ENCODE measurements at places on chromosomes 5 and 9.
A peak's percentile ranks its signal among the peaks of the same experiment; 100 is the strongest.

GRCh38 chr5:33091571-33092363 lies 349.0 kb upstream of the TARS1 start:
- no peak for DNase-seq

- DNase-seq = no peak
Observed at GRCh38 chr5:6115852-6116251, 262.5 kb downstream of the MED10 start.

GRCh38 chr9:16552252-16552651 lies 318.2 kb downstream of the BNC2 start:
- DNase-seq = no peak

GRCh38 chr9:19009391-19009965 lies 23.5 kb downstream of the SAXO1 start:
- DNase-seq = no peak

DNA sequence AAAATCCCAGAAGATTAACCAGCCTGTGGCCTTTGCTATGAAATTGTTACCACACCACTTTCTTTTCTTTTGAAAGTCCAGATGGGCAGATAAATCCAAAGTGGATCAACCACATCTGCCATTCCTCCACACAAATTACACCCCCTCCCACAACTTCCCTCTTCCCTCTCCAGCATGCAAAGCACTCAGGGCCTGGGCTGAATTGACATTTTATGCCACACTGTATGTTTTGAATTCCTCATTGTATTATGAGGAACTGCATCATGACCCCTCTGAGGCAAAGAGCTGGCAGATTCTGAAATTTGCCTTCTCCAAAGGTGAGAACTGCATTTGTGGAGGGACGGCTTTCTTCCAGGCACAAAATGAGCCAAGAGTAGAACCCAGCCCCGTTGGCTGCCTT lies 589.2 kb upstream of the KLF4 start:
- no peak for DNase-seq

GRCh38 chr9:129390541-129390940 lies 212.5 kb upstream of the IER5L start:
- DNase-seq = no peak

DNA sequence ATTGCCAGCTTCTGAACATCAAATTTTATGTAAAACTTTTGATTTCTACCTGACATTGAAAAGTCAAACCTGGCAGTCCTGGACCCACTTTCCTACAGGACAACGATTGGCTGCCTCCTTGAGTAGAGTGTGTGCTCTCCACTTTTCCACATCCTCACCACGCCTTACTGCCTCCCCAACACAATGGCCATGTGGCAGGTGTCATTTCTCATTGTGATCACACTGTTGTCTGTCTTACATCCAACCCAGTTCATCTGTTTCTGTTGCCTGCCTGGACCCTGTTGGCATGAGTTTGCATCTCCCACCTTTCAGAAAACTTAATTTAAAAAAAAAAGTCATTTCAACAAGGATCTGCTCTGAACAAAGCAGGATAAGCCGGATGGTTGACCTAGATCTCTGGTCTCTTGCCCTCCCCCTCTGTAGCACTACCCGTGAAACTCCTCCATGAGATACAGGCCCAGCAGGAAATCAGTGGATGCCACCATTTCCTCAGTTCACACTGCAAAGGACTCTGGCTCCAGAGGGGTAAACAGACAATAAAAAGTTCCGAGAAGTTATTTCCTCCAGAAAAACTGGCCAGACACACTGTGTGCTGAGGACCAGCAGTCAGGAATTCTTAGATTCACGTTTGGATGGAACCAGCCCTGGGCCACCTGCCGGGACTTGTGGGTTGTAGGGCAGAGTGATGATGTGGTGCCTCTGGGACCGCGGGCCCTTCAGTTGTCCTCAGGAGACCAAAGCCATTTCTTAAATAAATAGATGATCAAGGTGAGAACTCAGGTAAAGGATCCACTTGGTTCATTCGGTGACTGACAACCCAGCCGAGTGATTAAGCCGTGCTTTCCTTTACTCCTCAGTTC lies 48.6 kb downstream of the AMBP start:
- DNase-seq = no peak

- DNase-seq = no peak
Observed at GRCh38 chr9:127285965-127286364, 21.4 kb downstream of the GARNL3 start.

GRCh38 chr5:30572279-30572678 lies 621.2 kb upstream of the CDH6 start:
- DNase-seq = no peak

DNA sequence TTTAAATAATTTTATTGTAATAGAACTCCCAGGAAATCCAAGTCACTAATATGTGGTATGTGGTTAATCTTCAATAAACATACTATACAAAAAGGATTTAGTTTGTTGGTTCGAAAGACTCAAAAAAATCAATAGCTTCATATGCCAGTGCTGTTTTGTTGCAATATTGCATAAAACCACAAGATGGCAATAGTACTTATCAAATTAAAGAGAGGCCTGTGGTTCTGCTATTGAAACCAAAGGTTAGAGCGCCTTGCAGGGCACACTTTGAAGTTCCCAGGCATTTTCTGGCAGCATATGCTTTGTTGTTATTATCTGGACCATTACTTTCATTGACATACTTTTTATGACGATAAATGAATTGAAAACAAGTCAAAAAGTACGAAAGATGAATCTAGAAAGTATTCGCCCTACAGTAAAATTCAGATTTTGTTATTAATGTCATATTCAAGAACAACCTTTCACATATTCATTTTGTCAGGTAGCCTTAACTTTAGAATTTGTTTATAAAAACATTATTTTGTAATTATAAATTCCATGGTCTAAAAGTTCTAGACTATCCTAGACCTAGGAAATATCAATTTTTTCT lies 316.3 kb downstream of the MCTP1 start:
- no peak for DNase-seq

DNA sequence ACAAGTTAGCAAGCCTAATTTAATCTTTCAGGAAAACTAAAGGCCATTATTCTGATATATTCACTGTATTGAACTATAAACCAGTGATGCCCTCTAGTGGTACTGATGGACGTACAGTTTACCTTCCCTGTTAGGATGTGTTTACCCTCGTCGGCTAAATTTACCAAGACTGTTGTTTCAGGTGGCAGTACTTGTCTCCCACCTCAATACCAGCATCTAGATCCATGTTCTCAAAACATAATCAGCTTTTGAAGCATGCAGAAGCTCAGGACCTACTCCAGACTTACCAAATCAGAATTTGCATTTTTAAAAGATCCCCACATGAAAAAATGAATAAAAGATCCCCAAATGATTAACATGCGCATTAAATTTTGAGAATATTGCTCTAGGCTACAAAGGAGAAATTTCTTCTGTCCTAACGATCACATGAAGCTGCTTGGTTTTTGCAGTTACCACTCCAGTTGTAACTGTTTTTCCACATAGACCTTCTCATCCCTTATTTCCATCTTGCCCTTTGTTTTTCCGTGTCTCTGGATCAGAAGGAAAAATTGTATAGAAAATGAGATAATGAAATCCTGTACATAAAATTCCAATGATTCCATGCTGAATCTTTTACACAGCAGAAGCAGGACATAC lies 3.2 kb upstream of the BAAT start:
- DNase-seq = no peak

DNA sequence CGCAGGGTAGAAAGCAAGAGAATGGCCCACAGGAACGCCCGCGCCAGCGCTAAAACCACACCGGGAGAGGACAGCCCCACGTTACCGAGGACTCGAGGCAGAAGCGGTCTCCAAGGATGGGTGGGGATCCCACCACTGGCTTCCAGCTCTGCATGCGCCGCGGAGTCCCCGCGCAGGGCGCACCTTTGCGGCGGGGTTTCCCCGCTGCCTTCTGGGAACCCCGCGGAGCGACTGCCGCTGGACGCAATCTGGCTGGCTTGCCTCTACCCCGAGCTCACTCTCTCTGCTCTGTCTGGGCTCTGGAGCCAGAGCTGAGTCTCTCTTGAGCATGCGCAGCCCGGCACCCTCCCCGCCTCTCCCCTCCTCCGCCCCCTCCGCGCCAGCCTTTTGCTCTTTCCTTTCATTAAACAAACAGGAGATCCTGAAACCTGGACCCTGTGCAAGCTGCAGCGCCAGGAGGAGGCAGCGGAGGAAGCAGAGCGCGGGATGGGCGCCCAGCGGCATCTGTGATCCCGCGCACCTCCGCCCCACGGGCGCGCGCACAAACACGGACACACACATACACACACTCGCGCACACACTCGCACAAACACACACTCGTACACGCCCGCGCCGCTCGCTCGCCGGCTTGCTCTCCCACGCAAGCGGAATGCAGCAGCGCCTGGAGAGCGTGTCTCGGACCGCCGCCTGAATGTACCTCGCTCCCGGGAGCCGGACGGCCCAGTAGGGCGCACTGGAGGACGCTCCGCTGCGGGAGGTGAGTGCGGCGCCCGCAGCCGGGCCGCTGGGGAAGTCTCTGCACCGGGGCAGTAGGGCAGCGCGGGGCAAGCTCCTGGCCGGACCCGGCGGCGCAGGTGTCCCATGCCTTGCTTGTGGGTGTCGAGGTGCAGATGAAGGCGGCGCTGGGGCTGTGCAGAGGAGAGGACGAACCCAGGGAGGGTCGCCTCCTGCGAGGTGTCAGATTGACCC lies at the start of gene PLPPR1:
PLPPR1 (plus strand) TSS at position 382 of the 969 bp plus-strand sequence.
- no peak for DNase-seq

- no peak for DNase-seq
Observed at GRCh38 chr9:37729499-37729898, 24.1 kb upstream of the TRMT10B start.

DNA sequence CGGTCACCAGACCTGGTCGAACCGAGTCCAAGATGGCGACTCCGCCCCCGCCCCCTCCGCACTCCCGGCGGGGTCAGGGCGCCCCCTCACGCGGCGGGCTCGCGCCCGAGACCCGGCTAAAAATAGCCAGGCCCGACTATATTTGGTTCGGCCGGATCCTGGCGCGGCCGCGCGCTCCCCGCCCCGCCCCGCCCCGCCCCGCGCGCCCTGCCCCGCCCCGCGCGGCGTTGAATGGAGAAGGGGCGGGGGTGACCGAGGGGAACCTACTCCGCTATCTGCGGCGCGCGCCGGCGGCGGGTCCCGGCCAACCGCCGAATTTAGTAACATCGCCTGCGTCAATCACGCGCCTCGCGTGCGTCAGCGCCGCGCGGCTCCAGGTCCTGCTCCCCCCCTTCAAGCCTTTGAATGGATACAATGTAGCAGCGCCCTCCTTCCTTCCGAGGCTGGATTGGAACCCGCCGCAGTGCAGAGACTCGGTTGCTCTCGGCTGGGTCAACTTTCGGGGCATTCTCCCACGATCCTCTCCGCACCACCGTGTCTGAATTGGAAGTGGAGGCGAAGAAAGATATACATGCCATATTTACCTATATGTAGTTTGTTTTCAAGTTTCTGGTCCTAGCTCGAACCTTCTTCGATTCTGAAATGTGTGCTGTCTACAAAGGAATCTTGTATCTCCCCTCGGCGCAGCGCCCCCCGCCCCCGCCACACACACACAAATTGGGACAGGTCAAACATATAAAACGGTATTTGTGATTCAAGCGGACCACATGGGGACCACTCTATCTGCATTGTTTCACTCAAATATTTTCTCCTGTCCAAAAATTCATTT lies 1.6 kb upstream of the NR4A3 start:
- DNase-seq = peak; percentile 95

DNA sequence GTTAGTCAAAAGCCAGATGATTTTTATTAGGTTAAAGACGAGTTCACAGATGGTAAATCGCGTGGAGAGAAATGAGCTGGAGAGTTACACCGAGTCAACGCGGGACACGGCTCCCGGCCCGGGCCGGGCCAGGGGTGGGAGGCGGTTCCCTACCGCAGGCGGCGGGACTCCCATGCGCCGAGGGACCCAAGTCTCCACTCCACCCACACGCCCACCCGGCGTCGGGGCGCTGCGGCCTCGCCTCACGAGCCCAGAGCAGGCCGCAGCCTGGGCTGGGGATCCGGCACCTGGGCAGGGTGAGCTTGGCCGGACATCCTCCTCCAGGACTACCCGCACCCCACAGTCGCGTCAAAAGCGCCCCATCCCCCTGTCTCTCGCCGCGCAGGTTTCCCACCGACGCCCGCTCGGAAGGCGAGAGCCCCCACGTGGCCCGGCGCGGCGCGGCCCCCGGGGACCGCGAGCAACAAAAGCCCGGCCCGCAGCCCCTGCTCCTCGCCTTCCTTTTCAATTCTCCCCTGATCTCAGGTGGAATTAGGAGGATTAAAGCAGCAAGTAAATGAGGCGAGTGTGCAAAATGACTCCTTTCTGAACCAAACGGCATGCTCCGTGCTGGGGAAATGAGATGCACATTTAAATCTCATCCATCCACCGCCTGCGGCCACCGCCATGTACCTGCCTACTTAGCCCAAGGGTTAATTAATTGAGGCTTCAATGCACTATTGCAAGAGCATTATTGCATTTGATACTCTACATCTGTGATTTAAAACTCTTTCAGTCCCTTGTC lies 196.5 kb upstream of the TBCA start:
- no peak for DNase-seq

- peak; percentile 17 for DNase-seq
Observed at GRCh38 chr5:115209279-115209678, 39.6 kb upstream of the TRIM36 start.

DNA sequence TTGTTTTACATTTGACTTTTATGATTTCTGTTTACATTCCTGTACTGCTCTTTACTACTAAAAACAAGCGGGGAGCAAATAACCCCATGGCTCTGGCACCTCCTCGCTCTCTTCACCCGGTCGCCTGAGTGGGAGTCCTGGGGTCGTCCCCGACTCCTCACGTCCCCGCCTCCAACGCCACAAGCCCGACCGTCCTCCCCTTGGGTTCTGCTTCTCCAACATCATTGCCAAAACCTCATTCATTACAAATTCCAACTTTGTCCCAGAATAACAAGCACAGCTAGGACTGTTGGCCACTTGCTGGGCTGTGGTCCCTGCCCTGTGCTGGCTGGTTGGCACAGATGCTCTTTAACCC lies 35.1 kb downstream of the MRPL36 start:
- DNase-seq = no peak

DNA sequence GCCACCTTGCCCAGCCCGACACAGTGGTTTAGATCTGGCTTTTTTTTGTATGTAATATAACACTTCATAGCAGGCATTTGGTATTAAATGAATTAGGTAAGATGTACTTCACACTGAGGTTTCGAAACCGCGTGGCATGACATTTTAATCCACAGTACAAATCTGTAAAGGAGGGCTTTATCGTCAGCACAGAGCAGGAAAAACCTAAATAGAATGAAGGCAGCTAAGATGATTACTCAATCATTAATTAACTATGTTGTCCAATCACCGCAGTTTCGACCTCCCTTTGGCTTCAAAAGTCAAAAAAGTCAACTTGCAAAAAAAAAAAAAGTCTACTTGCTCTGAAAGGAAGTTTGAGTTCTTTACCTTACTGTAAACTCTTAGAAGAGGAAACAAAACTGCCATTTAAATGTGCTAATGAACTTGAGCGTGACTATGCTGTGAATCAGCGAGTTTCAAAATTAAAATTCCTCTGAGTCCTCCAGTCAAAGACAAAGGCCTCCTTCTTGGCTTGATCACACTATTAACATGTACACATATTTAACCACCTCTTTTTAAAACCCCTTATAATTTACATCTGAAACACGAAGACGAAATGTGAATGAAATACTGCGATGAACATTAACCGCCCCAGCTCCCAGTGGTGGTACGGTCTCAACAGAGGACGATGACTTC lies 698 bp upstream of the SEC24A start:
- peak; percentile 4 for DNase-seq

GRCh38 chr5:107361945-107362344 lies 308.8 kb downstream of the EFNA5 start:
- DNase-seq = no peak

- DNase-seq = no peak
Observed at GRCh38 chr5:15521381-15522186, 21.6 kb downstream of the FBXL7 start.

- no peak for DNase-seq
Observed at GRCh38 chr9:36149197-36149596, 12.7 kb downstream of the GLIPR2 start.
